Mucosa of descending colon (tissue), 3 donors: ENCODE measurements at places on chromosomes 11 and 22. TPM values are rescaled to one million over a fixed set of nuclear protein-coding genes. Genes with fewer than 3 reads are reported as not detected.

DNA sequence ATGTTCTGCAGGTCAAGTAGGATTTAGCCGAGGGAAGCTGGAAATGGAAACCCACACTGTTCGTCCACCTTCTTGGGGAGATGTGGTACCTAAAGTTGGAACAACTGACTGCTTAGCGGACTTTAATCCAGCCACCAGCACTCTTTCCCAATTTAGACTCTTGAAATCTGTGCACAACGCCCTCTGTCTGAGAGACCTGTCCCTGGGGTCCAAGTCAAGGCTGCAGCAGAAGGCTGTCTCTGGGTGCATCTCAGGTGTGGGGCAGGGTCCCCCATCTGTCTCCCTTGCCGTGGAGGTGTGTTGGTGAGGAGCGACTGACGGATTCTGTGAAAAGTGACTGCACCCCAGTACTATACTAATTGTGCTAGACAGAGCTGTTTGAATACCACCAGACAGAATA is 168.2 kb upstream of the CADM1 start:
- DNase-seq, result no peak

- DNase-seq, result no peak
Measured at GRCh38 chr11:70763606-70764005, 365.3 kb downstream of the CTTN start.

Gene BARX2
- total RNA-seq, result 24.6 TPM

Gene BIK
- total RNA-seq, result 28.3 TPM

GRCh38 chr11:58923300-58923788 is 15.9 kb upstream of the GLYATL1 start:
- no peak for DNase-seq

- DNase-seq, result no peak
Measured at GRCh38 chr11:92838759-92839310, 130.6 kb upstream of the MTNR1B start.

DNA sequence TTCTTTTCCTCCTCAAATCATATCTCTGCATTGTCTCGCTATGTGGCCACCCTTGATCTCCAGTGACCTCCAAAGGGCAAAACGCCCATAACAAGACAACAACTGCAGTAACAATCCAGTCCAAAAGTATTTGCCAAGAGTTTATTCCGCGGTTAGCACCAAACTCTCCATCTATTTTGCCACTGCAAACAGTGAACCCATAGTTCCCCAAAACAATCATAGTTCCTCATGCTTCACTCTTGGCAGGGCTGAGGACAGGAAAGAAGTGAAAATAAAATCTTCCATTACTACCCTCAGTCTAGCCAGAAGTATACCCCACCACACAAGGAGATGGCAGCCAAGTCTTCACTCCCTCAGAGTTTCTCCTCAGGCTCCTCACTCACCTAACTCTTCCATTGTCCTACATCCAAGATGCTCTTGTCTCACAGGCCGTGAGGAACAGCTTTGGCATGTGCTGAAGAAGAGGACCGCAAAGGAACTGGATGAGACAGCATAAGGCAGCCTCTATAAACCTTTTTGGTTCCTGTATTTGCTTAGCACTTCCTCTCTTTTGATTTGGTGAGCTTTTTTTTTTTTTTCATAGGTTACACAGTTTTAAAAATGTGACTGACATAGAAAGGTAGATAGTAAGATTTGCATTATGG is at the start of gene LPXN:
Gene LPXN, minus strand, starts transcription at position 480 of the 644 bp plus-strand sequence. Its CDS starts 84 bp downstream, at position 396.
- DNase-seq, result peak; percentile 48

GRCh38 chr11:37505406-37505805 is 907.4 kb upstream of the RAG2 start:
- no peak for DNase-seq
